ENCODE measurements at places on chromosomes 12 and 14. TPM values are rescaled to one million over a fixed set of nuclear protein-coding genes. Genes with fewer than 3 reads are reported as not detected.

GRCh38 chr14:95329941-95330340, 10.2 kb upstream of the CLMN start:
- no peak for DNase-seq

GRCh38 chr12:93571365-93571924, 1.0 kb upstream of the SOCS2 start:
- DNase-seq, result peak; percentile 74

- DNase-seq, result no peak
Measured at GRCh38 chr14:65962952-65963351, 523.2 kb upstream of the CCDC196 start.

- no peak for DNase-seq
Measured at GRCh38 chr14:71289536-71289935, 382.3 kb downstream of the PCNX1 start.

DNA sequence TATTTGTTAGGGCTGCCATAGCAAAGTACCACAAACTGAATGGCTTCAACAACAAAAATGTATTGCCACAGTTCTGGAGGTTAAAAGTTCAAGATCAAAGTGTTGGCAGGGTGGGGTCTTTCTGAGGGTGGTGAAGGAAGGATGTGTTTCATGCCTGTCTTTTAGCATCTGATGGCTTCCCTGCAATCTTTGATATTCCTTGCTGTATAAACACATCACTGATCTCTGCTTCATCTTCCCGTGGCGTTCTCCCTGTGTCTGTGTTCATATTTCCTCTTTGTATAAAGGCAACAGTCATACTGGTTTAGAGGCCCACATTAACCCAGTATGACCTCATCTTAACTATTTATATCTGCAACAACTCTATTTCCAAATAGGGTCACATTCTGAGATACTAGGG, 167.5 kb downstream of the BTG1 start:
- DNase-seq, result no peak

DNA sequence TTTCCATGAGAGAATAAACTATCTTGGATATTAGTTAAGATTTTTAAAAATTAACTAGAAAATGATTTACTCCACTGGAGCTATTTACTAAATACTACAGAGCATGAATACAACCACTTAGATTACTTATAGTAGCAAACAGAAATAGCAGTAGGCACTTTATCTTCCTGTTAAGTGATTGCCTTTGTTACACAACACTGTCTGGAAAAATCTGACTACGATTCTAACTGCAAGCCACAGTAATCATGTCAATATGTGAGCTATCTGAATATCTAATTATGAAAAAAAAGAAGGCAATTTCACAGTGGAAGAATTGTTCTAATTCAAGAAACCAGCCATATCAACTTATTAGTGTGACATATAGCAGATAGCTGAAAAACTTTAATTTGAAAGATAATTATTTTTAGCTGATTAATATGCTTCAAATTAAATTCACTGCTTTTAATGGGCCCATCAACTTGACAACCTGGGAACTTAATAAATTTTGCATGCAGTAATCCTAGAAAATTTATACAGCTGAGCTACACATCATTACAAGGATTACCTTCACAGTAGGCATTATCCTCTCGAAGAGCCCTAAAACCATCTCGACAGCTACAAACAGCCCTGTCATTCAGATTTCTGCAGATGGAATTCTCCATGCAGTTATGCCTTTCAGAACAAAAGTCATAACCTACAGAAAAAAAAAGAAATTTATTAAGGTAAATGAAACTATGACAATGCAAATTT, 172.8 kb downstream of the NELL2 start:
- DNase-seq, result no peak

DNA sequence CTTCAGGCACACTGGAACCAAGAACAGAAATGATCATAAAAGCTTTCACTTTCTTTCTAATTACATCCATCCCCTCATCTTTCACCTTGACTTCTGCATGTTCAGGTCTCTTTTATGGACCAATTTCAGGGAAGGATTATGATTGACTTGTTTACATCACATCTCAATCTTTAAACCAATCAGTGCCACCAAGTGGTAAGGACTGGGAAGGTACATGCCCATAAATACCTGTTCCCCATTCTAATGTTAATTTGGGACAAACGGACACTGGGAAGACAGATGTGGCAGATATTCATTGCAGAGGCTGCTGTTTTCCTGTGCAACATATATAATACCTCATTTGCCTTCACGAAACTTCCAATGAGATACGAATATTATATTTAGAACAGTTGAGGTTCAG, 978.1 kb downstream of the GALC start:
- no peak for DNase-seq

DNA sequence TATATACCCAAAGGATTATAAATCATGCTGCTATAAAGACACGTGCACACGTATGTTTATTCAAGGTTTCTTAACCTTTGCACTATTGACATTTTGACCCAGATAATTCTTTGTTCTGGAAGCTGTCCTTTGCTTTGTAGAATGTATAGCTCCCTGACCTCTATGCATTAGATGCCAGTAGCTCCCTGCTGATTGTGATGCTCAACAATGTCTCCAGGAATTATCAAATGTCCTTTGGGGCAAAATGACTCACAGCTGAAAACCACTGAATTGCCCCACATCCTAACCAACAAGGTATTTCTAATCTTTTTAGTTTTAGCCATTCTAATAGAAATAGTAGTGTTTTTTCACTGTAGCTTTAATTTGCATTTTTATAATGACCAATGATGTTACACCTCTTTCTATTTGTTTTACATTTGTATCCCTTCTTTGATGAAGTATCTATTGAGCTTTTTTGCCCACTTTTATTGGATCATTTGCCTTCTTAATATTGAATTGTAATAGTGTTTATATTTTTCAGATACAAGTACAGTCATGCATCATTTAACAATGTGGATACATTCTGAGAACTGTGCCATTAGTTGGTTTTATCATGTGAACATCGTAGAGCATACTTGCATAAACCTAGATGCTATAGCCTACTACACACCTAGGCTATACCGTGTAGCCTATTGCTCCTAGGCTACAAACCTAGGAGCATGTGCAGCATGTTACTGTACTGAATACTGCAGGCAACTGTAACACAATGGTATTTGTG, 10.4 kb upstream of the NOPCHAP1 start:
- no peak for DNase-seq

DNA sequence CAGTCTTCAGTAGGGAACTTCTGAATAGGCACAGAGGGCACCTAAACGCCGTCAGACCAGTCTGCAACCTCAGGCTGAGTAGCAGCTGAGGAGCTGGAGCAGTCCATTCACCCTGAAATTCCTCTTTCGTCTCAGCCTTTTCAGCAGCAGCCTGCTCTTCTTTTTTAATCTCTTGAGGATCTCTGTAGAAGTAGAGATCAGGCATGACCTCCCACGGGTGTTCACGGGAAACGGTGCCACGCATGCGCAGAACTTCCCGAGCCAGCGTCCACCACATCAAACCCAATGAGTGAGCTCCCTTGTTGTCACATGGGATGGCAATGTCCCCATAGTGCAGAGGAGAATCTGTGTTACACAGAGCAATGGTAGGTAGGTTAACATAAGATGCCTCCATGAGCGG, 11.1 kb upstream of the MARK3 start:
- DNase-seq, result no peak

GRCh38 chr14:55126932-55127459, 2.1 kb upstream of the LGALS3 start:
- DNase-seq, result no peak

GRCh38 chr12:77599782-77600467, 230.8 kb upstream of the NAV3 start:
- DNase-seq, result no peak

GRCh38 chr12:76820888-76821482, 57.1 kb downstream of the ZDHHC17 start:
- DNase-seq, result no peak

- DNase-seq, result no peak
Measured at GRCh38 chr12:26935636-26936378, 2.0 kb downstream of the INTS13 start.

GRCh38 chr12:63753743-63754142, 26.0 kb upstream of the RXYLT1 start:
- DNase-seq, result no peak

The EIF2S3B gene
- polyA plus RNA-seq, result 7.4 TPM

The FAM186B gene
- 0.86 TPM for polyA plus RNA-seq

The SMCO2 gene
- 0.37 TPM for polyA plus RNA-seq

The TM9SF1 gene
- polyA plus RNA-seq, result 43.7 TPM

The FLRT2 gene
- polyA plus RNA-seq, result 184 TPM

The CFAP54 gene
- 2.7 TPM for polyA plus RNA-seq

Measured in left renal pelvis (tissue), 4 donors.